ENCODE measurements at places on chromosomes 2 and 18.

GRCh38 chr18:27378431-27379095 is 193.5 kb upstream of the CHST9 start:
- DNase-seq: no peak

DNA sequence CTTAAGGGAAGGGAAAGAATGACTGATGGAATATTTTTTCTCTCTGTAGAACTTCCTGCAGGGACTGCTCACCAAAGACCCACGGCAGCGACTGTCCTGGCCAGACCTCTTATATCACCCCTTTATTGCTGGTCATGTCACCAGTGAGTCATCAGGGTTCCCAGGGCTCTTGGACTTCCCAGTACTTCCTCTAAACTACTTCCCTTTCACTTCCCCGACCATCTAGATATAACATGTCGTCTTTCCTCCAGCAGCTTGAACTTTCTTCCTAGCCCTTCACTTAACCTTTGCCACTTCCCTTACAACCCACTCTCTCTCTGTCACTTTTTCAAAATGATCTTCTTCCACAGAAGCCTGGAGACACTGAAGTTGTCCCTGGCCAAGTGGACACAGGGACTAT is 7.2 kb downstream of the STK36 start:
- peak; percentile 60 for DNase-seq

DNA sequence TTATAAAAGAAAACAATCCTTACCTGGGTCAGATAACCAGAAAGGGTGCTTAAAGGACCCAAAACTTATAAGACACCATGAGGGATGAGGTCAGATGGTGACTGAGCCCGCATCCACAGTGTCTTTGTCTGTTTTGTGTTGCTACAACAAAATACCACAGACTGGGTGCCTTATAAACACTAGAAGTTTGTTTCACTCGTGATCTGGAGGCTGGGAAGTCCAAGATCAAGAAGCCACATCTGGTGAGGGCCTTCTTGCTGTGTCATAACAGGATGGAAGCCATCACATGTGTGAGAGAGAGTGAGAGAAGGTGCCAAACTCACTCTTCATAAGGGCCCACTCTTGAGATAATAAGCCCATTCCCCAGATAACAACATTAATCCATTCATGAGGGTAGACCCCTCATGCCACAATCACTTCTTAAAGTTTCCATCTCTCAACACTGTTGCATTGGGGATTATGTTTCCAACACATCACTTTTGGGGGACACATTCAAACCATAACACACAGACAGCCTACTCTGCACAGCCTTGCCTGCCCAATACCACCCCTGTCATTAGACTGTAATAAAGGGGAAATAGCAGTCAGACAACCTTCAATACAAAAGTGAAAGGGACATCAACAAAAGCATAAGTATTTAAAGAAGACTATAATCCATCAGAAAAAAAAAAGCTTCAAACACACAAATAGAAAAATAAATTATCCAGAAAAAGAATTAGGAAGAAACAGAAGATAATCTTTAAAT is 249.8 kb downstream of the ANAPC1 start:
- peak; percentile 39 for DNase-seq

- DNase-seq: no peak
These were observed 124.2 kb upstream of the MEX3C start for GRCh38 chr18:51321696-51322095.

DNA sequence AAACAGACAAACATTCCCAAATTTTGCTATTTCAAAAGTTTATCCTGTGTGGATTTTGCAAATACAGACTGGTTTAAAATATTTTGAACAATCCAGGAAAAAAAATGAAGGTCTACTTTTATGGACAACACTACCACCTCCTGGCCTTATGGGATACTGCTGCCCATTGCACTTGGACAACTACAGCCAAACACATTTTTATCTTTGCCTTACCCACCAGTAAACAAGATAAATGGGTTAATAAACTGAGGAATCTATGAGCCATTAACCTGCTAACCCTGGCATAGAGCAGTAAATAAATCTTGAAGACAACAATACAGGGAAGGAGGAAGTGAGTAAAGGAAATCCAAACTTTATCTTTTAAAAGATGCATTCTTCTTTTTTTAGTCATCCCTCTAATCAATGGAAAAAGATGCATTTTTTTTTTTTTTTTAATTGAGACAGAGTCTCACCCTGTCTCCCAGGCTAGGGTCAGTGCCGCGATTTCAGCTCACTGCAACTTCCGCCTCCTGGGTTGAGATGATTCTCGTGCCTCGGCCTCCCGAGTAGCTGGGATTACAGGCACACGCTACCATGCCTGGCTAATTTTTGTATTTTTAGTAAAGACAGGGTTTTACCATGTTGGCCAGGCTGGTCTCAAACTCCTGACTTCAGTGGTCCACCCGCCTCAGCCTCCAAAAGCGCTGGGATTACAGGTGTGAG is 2.1 kb upstream of the SPIRE1 start:
- peak; percentile 60 for DNase-seq

DNA sequence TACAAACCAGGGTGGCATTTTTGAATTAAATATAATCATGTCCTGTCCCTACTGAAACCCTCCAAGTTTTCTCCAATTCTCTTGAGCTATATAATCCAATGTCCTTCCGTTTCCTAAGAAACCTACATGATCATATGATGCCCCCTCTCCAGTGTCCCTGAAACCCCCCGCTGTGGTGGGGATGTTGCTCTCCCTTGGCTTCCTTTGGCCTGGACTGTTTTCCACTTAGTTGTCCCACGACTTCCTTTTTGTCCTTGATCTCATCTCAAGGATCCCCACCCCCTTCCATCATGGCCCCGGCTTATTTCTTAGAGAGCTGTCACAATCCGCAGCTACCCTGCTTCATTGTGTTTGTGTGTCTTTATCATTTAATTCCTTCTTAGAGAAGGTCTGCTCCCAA is 43.8 kb downstream of the TMEM18 start:
- no peak for DNase-seq

- no peak for DNase-seq
These were observed 255.4 kb downstream of the LOXHD1 start for GRCh38 chr18:46401486-46402070.

DNA sequence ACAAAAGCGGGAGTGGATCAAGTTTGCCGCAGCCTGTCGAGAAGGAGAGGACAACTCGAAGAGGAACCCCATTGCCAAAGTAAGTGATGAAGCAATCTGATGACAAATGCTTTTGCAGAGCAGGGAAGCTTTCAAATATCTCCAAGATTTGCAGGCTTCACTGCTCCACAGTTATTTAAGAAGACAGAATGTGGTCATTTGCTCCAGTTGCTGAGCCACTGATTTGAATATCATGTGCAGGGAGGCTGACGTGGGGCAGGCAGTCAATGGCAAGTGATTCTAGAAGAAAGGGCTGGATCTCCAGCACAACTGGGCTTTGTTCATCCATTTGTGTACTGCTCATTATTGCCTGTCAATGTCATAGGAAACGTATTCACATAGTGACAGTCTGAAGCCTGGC is 10.2 kb downstream of the DSG4 start:
- no peak for DNase-seq

DNA sequence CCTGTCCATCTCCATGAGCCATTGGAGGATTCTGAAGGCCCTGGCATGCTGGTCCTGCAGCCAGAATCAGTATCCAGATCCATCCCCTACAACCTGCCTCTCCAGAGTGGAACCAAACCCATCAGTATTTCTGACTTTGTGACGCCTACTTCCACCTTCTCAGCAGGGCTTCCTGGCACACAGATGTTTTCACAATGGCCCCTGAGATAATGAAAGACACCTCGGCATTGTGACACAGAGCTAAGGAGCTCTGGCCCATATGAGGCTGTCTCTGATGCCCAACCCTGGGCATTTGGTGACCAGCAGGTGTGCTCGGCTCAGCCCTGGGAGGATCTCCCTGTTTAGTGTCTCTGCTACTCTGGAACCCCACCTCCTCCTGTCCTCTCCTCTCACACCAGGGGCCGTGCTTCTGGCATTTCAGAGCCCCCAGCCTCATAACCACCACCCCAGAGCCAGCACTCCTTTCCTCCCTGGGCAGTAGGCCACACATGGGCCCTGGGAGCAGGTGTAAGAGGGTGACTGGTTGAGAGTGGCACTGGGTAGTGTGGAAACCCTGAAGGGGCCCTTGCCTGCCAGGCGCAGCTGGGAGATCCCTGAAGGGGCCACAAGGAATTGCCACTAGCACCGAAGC is 38.2 kb downstream of the FOSL2 start:
- no peak for DNase-seq

GRCh38 chr2:120469426-120469825 is 123.5 kb downstream of the INHBB start:
- no peak for DNase-seq

GRCh38 chr2:105396254-105397024 is 2.4 kb downstream of the FHL2 start:
- DNase-seq: no peak

GRCh38 chr2:206198677-206199076 is 39.0 kb downstream of the EEF1B2 start:
- DNase-seq: no peak

DNA sequence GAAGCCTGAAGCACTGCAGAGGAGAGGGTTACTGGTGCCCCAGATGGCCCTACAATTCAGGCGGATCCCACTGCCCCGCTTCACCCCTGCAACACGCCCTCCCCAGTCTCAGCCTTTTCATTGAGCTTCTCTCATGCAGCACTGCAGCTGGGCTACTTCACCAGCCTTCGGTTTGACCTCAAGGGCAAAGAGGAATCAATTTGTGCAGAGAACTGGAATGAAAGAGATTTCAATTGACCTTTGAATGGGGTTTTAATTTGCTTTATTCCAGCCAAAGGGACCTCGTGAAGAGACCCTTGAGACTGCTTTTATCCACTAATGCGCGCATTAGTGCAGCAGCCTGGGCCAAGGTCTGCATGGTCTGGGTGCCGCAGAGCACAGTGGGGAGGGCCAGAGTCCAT is 8.8 kb upstream of the POMC start:
- no peak for DNase-seq

GRCh38 chr2:52365946-52366345 is 1334.0 kb upstream of the NRXN1 start:
- no peak for DNase-seq

GRCh38 chr18:10248738-10249137 is 205.7 kb upstream of the APCDD1 start:
- no peak for DNase-seq

GRCh38 chr2:240915526-240916341 is 9.6 kb downstream of the CROCC2 start:
- DNase-seq: no peak

GRCh38 chr18:49967171-49967570 is 153.8 kb upstream of the ACAA2 start:
- no peak for DNase-seq

- DNase-seq: no peak
These were observed 334.3 kb downstream of the CELF4 start for GRCh38 chr18:37231251-37231650.

DNA sequence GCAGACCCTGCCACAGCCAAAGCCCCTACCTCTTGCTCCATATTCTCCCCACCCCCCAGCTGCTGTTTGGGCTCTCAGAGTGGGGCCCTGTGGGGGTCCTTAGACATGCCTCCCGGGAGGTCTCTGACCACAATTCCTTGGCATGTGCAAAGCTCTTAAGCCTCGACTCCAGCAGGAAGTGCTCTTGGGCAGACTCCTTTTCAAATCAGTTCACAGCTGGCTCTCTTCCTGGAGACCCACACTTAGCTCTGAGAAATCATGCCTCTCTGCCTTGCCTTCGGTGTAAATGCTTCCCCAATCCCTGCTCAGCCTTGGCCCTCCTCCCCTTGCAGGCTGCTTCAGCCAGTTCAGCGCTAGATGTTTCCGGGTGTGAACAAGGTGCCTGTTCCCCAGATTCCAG is 46.9 kb downstream of the NGEF start:
- DNase-seq: no peak

DNA sequence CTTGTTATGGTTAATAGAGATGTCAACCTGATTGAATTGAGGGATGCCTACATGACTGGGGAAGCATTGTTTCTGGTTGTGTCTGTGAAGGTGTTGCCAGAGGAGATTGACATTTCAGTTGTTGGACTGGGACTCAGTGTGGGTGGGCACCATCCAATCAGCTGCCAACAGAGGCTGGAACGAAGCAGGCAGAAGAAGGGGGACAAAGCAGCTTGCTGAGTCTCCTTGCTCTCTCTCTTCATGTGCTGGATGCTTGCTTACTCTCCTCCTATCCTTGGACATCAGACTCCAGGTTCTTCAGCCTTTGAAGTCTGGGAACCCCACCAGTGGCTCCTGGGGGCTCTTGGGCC is 22.2 kb upstream of the SMAD4 start:
- no peak for DNase-seq

DNA sequence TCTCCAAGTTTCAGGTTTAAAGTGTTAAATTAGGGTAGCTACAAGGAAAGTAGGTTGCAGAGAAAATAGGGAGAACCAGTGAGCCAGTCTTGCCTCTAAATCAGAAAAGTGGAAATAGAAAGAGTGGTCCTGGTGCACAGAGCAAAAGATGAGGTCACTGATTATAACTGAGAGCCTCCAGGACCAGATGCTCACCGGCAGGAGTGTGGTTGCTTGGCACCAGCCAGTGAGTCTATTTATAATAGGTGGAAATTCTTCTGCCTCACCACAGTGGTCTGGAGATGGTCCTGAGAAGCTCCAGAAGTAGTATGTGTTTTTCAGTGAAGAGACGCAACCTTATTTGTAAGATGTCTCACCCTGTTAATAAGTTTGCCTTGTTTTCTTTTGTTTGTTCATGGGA is 373.9 kb upstream of the KCNJ3 start:
- DNase-seq: no peak

DNA sequence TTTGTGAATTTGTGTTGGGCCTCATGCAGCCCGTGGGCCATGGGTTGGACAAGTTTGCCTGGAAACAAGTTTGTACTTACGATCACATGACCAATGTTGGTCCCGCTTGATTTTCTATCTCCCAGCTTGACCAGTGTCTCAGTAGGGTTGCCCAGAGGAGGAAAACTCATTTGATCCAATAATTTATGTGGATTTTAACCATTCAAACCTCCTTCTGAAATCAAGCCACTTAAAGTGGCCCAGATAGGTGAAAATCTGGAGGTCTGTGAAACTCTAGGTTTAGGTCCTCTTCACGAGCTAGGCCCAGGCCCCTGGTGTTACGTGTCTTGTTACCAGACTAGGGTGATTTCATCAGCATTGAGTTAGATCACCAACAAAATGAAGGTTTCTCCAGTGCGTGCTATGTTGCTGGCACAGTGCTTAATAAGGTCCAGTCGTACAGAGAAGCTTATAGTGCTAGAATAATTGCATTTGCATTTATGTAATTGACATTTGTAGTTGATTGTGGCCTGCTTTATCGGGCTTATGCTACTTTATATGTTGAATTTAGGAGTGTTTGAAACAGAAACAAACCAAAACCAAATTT is 4.4 kb downstream of the ACTR2 start:
- DNase-seq: no peak

- DNase-seq: no peak
These were observed 129.9 kb upstream of the MSH6 start for GRCh38 chr2:47653036-47653435.

- DNase-seq: no peak
These were observed 149.7 kb downstream of the DCC start for GRCh38 chr18:52489396-52490306.

DNA sequence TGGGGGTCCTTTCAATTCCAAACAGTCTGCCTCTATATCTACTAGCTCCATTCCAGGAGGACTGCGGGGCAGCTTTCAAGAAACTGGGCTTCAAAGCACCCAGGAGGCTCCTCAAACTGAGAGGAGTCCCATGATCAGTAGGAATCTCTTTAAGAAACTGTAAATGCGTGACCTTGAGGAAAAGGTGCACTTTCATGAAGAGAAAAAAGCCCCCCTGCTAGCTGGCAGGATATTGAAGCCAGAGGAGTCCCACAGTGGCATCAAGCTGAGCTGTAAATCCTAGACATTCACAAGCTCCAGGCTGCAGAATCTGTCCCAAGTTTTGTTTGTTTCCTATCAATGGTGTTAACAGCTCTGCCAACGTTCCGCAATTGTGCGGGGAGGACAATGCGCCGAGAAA is 790.1 kb downstream of the SLC4A3 start:
- no peak for DNase-seq

Data from CD4-positive, alpha-beta T cell treated with Interleukin-4 for 1 hour (primary cell).